ENCODE measurements at places on chromosomes 11 and 22.

DNA sequence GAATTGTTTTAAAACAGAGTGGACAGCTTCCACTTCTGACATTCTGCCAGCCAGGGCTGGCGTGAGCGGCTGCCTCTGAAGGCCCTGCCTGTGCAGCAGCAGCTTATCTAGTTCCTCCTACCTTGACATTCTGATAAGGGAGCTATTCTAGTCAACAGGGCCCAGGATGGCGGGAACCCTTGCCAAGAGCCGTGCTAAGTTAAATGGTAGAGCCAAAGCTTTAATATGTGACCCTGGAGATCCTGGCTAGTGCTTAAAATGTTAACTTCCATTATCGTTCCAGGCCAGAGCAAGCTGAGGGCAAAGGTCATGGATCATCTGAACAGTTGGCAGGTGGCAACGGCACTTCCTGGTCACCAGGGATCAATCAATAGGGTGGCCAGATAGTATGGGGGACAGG is 3.5 kb downstream of the KCNJ5 start:
- no peak for DNase-seq

DNA sequence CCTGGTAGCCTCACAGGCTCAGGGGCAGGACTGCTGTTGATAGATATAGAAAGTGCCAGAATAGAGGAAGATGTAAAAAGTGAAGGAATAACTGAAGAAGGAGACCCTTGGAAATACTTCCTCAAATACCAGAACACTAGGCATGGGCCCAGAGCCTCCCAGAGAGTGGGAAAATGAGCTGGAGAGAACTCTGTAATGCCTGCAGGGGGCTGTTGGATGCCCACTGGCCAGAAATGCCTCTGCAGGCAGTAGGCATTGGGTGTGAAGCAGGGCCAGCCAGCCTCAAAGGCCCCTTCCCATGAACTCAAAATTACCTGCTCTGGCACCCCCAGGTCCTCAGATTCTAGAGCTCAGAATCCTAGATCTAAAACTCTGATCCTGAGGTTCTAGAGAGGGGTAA is 15.1 kb downstream of the P2RY2 start:
- DNase-seq = no peak

DNA sequence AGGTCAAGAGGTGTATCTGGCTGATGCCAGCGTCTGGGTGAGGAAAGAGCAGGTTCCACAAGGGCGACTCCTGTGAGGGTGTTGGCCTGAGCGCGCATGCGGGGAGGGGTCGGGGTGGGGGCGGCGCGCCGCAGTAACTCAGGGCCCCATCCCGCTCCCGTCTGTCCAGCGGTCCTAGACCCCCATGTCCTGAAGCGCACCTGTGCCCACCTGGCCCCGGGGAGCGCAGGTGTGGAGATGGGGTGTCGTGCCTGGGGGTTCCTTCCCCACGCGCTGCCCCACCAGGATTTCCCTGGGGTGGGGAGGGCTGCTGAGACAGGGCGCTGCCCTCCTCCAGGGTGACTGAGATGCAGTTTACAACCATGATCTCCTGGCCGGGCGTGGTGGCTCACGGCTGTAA is 20.9 kb downstream of the RNH1 start:
- no peak for DNase-seq

GRCh38 chr11:76736266-76736665 is 46.9 kb upstream of the TSKU start:
- no peak for DNase-seq

DNA sequence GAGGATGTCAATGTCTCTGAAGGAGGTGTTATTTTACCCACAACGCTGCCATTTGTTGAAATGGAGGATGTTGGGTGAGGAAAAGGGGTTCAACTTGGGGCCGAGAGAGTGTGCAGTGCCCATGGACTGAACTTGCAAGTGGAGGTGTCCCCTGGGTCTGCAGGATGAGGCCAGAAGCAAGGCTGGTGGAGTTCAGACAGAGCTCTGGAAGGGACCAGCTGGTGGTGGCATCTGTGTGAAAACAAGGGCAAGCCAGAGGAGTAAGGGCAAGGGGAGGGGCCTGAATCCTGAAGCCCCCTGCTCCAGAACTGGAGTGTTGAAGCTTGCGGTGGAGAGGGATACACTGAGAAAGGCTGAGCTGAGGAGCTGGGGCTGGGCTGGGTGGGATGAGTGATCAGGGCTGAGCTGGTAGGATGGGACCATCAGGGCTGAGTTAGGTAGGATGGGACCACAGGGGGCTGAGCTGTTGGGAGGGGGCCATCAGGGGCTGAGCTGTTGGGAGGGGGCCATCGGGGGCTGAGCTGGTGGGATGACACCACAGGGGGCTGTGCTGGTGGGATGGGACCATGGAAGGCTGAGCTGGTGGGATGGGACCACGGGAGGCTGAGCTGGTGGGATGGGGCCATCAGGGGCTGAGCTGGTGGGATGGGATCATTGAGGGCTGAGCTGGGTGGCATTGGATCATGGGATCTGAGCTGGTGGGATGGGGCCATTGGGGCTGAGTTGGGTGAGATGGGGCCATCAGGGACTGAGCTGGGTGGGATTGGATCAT is 13.4 kb upstream of the CTSD start:
- no peak for DNase-seq

GRCh38 chr22:35479985-35480550 is 60.6 kb upstream of the RASD2 start:
- DNase-seq = no peak

- no peak for DNase-seq
Measured at GRCh38 chr11:123194337-123195187, 486 bp downstream of the CLMP start.

DNA sequence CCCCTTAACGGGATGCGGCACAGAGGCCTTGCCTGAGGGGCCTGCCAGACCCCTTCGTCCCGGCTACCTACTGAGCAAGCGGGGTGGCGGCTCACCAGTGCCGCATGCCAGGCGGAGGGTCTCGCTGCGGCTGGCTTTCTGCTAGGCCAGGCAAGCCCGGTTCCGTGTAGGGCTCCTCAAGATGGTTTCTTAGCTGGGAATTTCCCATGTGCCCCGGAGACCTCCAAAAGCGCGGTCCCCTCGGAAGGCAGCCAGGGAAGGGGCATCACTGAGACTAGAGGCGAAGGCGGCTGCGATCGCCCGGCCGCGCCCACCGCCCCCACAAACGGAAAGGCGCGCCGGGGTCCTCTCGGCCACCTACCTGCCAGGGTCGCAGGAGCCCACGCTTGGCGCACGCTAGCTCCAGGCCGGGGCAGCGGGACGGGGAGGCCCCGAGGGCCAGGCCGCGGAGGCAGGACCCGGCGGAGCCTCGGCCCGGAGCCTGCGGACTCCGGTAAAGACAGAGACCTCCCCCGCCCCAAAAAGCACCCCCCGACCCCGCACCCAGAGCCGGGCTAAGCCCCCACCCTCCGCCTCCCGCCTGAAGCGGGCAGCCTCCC is 23.8 kb downstream of the MICAL3 start:
- DNase-seq = no peak
